ENCODE measurements at places on chromosomes 4 and X. TPM values are rescaled to one million over a fixed set of nuclear protein-coding genes. Genes with fewer than 3 reads are reported as not detected.

The USP53 gene
- total RNA-seq = 51.3 TPM

The GAGE12J gene
- not detected for total RNA-seq

The ADGRG2 gene
- 0.17 TPM for total RNA-seq

The KIT gene
- total RNA-seq = 0.83 TPM

The FOXR2 gene
- total RNA-seq = not detected

The RLIM gene
- total RNA-seq = 66.3 TPM

The TMSB15A gene
- 10.2 TPM for total RNA-seq

Data from smooth muscle cell of trachea (primary cell).